Ascending aorta (tissue), 2 donors: ENCODE measurements at places on chromosomes 7 and 10. TPM values are rescaled to one million over a fixed set of nuclear protein-coding genes. Genes with fewer than 3 reads are reported as not detected.
A peak's percentile ranks its signal among the peaks of the same experiment; 100 is the strongest.

MSS51 gene
- total RNA-seq: not detected

DNA sequence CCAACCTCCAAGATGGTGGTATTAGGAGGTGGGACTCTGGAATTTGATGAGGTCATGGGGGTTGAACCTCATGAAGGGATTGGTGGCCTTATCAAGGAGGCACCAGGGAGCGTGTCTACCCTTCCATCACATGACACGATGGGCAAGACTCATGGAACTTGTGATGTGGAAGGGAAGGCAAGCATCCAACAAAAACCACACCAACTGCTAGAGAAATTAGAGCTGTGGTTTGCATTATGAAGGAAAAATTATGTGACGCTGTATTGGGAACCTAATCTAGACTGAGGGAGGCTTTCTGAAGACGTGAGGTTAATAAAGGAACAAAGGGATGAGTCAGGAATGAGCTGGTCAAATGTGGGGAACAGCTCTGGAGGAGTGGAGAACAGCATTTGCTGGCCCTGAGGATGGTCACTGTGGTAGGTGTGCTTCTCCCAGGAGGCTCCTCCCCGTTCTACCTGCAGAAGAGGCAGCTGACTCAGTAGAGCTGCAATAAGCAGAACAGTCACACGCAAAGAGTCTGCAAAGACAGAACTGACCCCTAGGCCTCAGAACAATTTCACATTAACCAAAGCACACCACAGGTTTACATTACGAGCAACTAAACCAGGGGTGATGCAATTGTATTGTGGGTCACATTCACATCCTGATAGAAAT is 236.6 kb upstream of the GRB10 start:
- no peak overlapping the region for H3K27ac ChIP-seq
- no peaks in the 10 kb centered on the region for H3K4me1 ChIP-seq
- H3K4me3 ChIP-seq: no peak overlapping the region
- H3K36me3 ChIP-seq: no peaks in the 10 kb centered on the region
- no peaks in the 10 kb centered on the region for H3K27me3 ChIP-seq

TWIST1 gene
- total RNA-seq: 2.0 TPM

DNA sequence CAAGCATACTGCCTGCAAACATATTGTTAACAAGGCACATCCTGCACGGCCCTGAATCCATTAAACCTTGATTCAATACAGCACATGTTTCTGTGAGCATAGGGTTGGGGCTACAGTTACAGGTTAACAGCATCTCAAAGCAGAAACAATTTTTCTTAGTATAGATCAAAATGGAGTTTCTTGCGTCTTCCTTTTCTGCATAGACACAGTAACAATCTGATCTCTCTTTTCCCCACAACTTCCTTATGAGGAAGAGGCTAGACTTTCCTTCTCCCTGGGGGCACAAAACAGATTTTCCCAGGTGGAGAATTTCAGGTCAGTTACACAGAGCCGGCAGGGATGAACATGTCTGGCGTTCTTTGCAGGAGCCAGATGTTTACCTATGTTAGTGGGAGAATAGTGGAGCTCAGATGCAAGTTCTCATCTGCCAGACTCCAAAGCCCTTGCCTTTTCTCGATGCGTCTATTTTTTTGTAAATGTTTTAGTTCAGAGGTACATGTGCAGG is 37.5 kb upstream of the PFKFB3 start:
- DNase-seq: no peak
- no peaks in the 10 kb centered on the region for H3K27me3 ChIP-seq
- H3K4me3 ChIP-seq: no peak overlapping the region
- peak overlapping the region; percentile 88 for H3K27ac ChIP-seq
- peaks cover 17% of the 10 kb centered on the region for H3K4me1 ChIP-seq
- peaks cover 9% of the 10 kb centered on the region for H3K36me3 ChIP-seq

DNA sequence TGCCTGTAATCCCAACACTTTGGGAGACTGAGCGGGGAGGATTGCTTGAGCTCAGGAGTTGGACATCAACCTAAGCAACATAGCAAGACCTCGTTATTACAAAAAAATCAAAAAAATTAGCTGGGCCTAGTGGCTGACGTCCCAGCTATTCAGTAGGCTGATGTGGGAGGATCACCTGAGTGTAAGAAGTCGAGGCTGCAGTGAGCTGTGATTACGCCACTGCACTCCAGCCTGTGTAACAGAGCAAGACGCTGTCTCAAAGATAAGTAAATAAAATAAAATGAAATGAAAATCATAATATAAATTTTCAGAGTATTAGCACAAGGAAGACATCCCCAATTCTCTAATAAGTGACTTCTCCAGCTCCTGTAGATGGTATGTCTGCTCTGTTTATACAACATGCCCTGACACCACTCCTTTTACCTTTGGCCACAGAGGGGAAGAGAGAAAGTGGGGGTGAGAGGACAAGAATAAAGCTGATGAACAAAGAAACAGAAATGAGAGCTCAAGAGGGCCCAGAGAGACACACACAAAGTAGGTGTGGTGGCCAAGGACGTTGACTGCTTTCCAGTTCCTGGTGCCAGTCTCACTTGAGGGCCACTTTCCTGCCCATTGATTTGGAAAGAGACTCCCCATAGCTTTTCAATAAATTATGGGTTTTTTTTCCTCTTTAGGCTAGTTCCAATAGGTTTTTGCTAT is 62.9 kb downstream of the PTTG1IP2 start:
- no peak overlapping the region for H3K4me3 ChIP-seq
- no peaks in the 10 kb centered on the region for H3K4me1 ChIP-seq
- H3K27me3 ChIP-seq: no peaks in the 10 kb centered on the region
- H3K36me3 ChIP-seq: no peaks in the 10 kb centered on the region
- no peak for DNase-seq

DNA sequence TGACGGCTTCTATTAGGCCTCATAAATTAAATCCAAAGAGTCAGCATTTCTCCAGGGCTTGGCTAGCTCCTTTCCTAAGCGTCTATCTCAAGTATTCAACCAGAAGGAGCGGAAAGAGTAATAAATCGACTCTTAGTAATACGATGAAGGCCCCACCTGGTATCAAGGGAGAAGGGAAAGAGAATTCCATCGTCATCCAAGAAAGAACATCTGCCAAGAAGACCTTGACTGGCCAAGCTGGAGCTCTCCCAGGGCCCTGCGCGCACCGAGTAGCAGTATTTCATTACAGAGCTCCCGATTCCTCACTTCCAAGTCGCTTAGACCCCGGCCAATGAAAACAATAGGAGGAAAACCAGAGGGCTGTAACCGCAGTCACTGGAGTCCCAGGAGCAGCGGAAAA is 178.0 kb upstream of the FRMD4A start:
- H3K36me3 ChIP-seq: peaks cover 3% of the 10 kb centered on the region
- H3K4me1 ChIP-seq: no peaks in the 10 kb centered on the region
- H3K27me3 ChIP-seq: no peaks in the 10 kb centered on the region
- no peak overlapping the region for H3K27ac ChIP-seq
- H3K4me3 ChIP-seq: no peak overlapping the region
- DNase-seq: no peak
